Effector memory CD4-positive, alpha-beta T cell (primary cell): ENCODE measurements at places on chromosomes 1 and 21.

GRCh38 chr21:24955275-24955961 is 651.9 kb downstream of the MRPL39 start:
- DNase-seq: no peak

GRCh38 chr1:24442764-24443163 is 27.2 kb downstream of the NIPAL3 start:
- no peak for DNase-seq

- peak; percentile 59 for DNase-seq
Measured at GRCh38 chr1:33099290-33100118, 18.6 kb downstream of the AZIN2 start.

DNA sequence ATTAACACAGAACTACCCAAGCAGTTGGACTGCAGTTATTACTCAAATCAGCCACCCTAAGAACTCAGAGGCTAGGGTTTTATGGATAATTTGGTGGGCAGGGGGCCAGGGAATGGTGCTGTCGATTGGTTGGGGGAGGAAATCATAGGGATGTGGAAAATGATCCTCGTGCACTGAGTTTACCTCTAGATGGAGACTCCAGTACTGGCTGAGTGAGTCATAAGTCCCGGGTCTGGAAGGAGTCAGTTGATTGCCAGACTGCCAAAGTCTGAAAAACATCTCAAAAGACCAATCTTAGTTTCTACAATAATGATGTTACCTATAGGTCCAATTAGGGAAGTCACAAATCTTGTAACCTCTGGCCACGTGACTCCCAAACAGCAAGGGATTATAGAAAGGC is 257.5 kb upstream of the PRMT6 start:
- no peak for DNase-seq

DNA sequence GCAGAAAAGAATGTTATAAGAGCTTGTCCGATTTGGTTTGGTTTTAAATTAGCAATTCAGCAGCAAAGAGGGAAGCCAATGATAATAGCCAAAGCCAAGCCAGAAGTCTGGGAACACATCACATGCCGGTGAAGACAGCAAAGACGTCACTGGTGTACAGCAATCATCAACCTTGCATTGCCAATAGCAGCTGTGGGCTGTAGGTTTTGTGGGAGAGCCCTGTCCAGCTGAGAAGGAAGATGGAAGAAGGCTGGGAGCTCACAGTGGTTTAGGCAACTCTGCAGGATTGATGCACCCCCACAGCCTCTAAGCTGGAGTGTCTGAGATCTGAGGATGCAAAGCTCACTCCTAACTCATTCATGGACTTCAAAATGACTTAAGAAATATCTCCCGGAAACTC is 338.7 kb downstream of the SIPA1L2 start:
- no peak for DNase-seq

GRCh38 chr1:14538335-14538734 is 60.1 kb upstream of the KAZN start:
- DNase-seq: no peak

GRCh38 chr1:21324368-21325141 is 34.3 kb upstream of the ECE1 start:
- DNase-seq: no peak

- DNase-seq: no peak
Measured at GRCh38 chr1:47767741-47768100, 229.5 kb downstream of the TRABD2B start.

GRCh38 chr1:54989473-54989872 is 9.0 kb downstream of the TMEM61 start:
- DNase-seq: no peak

DNA sequence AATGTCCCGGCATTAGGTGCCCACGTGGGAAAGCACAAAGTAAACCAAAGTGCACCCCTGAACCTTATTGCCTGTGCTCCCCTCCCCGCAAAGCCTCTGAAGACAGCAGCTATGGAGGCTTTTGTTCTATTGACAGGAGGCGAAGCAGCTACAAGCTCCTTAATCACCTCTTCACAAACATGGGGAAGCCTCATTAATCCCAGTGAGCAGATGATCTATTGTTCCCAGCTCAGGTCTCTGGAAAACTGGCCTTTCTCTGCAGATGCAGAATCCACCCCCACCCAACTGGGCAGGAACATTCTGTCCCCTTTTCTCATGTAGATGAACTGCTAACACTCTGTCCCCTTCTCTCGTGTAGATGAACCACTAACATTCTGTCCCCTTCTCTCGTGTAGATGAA is 190.5 kb upstream of the CSF3R start:
- no peak for DNase-seq

DNA sequence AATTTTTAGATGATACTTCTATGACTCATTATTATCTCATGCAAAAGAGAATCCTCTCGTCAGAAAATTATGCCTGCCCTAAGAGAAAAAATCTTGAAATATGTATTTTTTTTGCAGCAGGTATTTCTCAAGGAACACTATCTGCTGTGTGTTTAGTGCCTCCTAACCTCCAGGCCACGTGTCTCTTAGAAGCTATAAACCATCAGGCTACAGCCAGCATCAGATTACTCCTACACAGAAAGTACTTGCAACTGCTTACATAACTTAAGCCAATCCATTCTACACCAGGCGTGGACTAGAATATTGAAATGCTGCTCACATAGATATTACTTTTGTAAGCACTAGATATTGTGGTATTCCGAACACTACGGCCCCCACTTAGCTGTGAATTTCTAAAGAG is 933.4 kb downstream of the PLA2G4A start:
- DNase-seq: no peak

- DNase-seq: no peak
Measured at GRCh38 chr1:228359613-228360532, 46.8 kb downstream of the TRIM11 start.

DNA sequence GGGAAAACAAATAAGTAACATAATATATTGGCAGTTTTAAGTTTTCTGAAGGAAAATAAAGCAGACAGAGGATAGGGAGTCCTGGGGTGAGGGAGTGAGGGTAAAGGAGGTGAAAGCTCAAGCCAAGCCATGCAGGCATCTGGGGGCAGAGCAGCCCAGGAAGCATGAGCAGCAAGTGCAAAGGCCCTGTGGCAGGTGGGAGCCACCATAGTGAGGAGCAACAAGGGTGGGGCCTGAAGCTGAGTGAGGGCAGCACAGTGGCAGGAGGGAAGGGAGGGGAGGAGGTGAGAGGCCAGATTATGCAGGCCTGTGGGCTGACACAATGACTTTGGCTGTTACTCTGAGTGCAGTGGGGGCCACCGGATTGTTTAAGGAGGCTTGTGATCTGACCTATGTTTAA is 138.8 kb upstream of the TNR start:
- no peak for DNase-seq
